ENCODE measurements at places on chromosomes 11 and 22.
A peak's percentile ranks its signal among the peaks of the same experiment; 100 is the strongest.

GRCh38 chr22:39296981-39297489 is 22.4 kb downstream of the RPL3 start:
- DNase-seq = no peak

DNA sequence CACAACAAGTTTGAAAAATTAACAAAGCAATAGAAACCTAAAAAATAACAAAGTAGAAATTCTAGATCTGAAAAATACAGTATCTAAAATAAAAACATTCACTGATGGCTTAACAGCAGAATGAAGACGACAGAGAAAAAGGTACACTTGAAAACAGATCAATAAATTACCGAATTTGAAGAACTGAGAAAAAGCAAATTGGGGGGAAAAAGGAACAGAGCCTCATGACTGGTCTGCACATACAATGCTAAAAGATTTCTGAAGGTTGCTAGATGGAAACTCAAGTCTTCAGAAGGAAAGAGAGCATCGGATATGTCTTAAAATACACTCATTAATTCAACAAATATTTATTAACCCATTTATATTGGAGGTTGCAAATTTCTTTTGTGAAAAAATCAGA is 71.6 kb downstream of the SBF2 start:
- no peak for DNase-seq

DNA sequence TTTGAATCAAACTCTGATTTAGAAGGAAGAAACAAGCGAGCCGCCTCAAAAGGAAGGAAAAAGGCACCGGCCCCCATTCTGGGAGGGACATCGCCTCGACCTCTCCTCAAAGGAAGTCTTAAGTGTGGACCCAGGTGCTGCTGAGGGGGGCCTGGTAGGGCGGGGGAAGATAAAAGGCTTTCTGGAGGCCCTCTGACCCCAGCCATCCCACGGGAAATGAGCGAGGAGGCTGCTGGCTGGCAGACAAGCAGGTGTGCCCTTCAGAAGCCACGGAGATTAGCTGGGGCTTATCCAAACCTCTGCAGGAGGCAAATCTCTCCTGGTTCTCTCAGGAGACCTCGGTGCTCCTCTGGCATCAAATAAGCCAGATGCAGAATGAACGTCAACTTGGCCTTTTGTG is 171.4 kb upstream of the BLID start:
- DNase-seq = no peak

DNA sequence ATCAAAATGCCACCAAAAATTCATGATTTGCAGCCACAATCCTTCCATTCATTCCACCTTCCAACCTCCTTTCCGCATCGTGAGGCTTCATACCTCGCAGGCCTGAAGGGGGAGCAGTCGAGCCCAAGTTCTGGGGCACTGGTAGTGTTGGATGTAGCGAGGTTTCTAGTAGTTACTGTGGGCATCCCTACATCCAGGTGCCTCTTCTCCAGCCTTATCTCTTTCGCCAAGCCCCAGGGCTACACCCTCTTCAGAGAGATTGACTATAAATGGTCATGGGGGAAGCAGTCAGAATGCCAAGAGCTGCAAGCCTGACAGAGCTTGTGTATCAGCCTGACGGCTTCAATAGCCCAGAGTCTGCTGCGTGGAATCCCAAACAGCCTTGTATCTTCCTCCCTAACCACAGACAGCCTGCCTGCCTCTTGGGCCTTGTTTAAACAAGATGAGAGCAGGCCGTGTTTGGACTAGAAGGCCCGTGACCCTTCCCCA is 28.9 kb downstream of the CLMP start:
- DNase-seq = peak; percentile 3

GRCh38 chr11:60992842-60993409 is 21.4 kb downstream of the CD6 start:
- no peak for DNase-seq

DNA sequence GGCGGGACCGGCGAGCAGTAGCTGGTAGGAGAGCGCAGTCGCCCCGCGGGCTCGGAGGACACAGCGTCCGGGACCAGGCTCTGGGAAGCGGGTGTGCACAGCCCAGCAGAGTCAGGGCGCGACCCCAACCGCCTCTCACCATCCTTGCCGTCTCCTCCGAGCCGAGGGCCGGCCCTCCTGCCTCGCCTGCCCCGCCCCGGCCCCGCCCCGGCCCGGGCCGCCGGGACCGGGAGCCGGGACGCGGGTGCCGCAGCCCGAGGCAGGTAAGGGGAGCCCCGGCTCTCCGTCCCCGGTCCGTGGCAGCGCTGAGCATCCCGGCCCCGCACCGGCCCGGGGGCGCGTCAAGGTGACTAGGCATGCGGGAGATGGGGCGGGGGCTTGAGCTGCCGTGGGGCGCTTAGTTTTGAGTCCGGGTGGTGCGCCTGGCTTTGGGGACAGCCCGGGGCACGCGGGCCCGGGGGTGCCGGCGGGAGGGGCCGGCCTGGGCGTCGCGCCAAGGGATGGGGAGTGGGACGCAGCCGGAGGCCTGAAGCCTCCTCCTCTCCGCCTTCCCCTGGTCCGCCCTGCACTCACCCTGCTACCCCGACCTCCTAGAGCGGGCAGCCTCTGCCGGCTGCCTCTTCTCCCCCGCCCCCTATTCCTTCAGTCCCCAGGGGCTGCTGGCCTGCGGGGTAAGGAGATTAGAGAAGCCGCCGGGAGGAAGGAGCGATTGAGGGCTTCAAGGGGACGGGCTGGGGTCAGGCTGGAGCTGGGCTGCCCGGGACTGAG is at the start of gene ABCG4:
ABCG4 (plus strand) TSS at position 35 of the 768 bp plus-strand sequence. CDS start 914 bp downstream, outside the sequence.
- DNase-seq = no peak

- peak; percentile 72 for DNase-seq
Observed at GRCh38 chr22:31080848-31081649, at the start of gene SMTN. TSS of gene SMTN (plus strand) at chr22:31081318. CDS start at chr22:31083259, 1,941 bp downstream.

DNA sequence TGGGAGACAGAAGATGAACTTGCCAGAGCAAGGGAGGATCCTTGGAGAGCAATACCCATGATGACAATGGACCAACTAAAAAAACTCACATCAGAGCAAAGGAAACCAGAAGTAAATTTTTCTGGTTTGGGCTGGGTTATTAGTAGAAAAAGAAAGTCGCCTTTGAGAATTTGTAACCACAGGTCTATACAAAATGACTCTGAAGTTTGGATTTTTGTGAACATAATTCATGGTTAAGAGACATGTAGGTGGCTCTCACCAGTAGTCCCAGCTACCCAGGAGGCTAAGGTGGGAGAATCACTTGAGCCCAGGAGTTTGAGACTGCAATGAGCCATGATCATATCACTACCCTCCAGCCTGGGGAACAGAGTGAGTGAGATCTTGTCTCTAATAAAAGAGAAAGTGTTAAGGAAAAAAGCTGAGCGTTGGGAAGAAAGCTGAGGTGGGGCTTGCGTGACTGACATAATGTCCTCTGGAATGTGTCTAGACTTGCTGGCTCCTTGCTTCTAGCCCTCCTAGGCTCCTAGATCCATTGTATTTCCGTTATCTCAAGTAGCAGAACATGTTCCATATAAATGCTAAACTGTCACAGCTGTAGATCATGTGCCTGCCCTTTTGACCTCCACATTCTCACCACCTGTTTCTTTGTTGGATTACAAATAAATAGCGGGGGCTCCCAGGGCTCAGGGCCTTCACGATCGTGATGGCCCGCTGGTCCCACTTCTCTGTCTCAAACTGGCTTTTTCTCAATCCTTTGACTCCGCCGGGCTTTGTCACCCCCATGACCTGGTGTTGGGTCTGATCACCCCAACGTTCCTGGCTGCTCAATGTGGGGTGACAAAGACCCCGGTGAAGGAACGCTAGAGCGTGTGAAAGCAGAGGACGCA is 56.2 kb upstream of the SC5D start:
- DNase-seq = no peak

DNA sequence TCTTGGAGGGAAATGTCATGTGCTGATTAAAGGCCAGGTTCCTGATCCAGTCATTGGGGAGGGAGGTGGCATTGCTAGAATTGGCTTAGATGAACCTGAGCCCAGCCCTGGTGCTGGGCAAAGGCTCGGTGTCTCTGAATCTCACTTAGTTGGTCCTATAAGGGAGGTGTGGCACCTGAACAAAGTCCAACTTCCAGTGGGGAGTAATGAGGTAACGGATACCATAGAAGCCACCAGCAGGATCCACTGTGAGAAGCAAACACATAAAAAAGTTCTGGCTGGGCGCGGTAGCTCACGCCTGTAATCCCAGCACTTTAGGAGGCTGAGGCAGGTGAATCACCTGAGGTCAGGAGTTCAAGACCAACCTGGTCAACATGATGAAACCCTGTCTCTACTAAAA is 26.6 kb downstream of the PRDM11 start:
- DNase-seq = no peak

GRCh38 chr11:15157606-15158137 is 42.9 kb downstream of the INSC start:
- no peak for DNase-seq

- DNase-seq = no peak
Observed at GRCh38 chr11:127059750-127060149, 59.2 kb upstream of the KIRREL3 start.

DNA sequence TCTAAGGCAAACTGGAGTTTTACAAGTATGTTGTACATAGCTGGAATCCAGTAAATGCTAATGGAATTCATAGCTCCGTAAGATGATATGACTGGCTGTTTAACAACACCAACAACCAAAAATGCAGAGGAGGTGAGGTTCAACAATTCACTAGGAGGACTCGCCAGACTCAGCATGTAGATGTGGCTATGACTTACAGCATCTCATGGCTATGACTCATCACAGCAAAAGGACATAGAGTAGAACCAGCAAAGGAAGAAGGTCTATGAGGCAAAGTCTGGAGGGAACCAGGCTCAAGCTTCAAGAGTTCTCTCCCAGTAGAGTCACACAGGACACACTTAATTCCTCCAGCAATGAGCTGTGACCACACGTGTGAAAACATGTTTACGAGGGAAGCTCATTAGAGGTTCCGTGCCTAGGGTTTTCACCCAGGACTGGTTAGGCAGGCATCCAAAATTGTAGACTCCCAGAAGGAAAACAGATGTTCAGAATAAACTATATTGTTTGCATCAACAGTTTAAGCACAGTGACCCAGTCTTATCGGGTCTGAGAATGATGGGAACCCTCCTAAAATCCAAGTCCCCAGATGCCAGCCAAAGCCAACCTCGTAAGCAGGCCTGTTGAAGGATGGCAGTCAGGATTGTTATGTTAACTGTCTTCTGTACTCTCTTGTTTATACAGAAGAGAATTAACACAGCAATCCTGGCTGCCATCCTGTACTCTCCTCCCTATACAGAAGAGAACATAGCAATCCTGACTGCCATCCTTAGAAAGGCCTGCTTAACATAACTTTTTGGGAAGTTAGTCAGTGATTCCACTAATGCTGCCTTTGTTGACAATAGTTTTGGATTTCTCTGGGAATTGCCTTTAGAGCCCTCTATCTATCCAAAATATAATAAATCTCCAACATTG is 116.6 kb downstream of the LARGE1 start:
- DNase-seq = no peak

DNA sequence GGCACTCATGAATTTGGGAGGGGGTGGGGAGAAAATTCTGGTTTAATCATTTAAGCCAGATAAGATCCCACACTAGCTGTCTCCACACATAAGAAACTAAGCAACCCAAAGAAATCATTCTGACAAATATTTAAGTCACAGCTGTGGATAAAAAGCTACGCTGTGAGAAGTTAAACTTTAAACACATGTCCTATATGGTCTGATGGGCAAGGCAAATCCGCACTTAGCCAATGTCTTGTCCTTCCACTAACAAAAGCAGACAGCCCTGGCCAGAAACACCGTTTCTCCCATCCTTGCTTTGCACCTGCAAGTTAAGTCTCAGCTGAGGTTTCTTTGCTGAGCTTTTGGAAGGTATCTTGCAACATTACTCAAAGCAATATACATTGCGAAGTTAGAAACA is 68.0 kb downstream of the ETS1 start:
- DNase-seq = no peak
